ENCODE measurements at places on chromosomes 6 and 20.

DNA sequence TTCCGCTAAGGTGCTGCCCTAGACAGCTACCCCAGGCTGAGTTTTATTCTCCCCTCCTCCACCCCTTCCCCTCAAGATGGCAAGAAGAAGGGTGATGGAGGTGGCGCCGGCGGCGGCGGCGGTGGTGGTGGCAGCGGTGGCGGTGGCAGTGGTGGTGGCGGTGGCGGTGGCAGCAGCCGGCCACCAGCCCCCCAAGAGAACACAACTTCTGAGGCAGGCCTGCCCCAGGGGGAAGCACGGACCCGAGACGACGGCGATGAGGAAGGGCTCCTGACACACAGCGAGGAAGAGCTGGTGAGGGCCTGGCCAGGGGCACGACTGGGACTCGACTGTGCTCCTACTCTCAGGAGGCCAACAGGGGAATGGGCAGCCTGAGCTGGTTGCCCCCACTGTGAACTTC lies 35.1 kb downstream of the EIF2S2 start:
- no peak for DNase-seq

- peak; percentile 39 for DNase-seq
These were observed 296.6 kb upstream of the MANEA start for GRCh38 chr6:95280686-95281273.

DNA sequence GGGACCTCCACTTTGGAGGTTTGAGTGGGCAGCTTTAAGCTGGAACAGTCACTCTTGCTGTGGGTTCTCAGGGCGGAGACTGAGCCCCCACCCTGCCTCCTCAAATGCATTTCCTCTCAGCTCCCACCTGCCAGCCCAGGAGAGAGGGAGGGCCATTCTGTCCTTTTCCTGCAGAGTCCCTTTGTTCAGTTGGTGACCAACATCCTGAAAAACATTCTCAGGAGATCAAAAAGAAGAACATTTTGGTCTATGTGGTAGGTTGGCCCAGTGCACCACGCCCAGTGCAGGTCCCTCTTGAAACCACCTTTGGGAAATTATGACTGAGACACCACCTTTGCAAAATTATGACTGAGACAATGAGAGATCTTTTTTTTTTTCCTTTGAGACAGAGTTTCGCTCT lies 13.4 kb downstream of the SLC52A3 start:
- no peak for DNase-seq

- DNase-seq, result no peak
These were observed 181.8 kb downstream of the TTLL2 start for GRCh38 chr6:167506443-167507301.

- DNase-seq, result peak; percentile 21
These were observed 24.9 kb downstream of the BLTP3A start for GRCh38 chr6:34816635-34817301.

DNA sequence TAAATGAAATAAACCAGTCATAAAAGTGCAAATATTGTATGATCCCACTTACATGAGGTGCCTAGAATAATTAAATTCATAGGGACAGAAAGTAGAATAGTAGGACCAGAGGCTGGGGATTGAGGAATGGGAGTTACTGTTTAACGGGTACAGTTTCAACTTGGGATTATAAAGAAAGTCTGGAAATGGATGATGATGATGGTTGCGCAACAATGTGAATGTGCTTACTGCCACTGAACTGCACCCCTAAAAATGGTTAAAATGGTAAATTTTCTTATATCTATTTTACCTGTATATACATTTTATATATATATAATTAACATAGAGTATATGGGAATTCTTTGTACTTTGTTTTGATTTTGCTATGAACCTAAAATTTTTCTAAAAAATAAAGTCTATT lies 53.3 kb upstream of the L3MBTL3 start:
- DNase-seq, result no peak

DNA sequence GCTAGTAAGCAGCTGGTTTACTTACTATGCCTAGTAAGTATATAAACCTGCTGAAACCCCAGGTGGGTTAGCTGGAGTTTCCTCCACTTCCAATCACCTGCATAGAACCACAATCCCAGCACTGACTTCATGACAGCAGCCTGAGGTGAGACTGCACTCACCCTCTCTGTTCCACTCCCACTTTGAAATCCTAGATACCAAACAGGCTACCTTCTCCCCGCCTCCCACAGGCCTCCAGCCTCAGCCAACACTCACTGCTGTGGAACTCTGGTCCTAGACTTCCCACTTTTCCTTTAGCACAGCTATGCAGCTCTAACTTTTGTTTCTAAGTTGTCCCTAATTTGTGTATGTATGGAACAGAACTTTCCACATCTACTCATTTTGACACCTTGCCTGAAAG lies 149.7 kb upstream of the ARID1B start:
- DNase-seq, result no peak

DNA sequence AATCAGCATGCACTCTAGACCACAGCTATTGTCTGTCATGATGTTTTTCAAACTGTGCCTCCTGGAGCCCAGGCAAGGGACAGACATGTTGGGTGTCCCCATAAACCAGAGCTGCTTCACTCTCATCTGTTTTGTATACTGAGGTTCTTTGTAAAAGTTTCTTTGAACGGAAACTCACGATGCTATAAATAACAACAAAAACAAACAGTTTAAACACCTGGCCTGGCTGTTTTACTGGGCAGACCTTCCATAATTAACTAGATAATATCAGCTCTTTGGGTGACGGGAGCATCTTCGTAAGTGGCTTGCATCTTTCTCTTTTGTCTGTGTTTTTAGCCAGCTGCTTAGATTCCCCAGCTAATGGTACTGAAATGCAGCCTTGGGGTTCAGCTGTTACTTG lies 190.3 kb downstream of the ZDHHC14 start:
- DNase-seq, result peak; percentile 84

- DNase-seq, result no peak
These were observed 8.9 kb upstream of the IGF2R start for GRCh38 chr6:159959976-159960384.

- DNase-seq, result no peak
These were observed 25.6 kb upstream of the IL17A start for GRCh38 chr6:52160472-52161104.

GRCh38 chr6:1739680-1740079 lies 130.0 kb downstream of the FOXC1 start:
- peak; percentile 86 for DNase-seq

All from GM12865 (cell line).